IMR-90 (cell line): ENCODE measurements at places on chromosomes 1 and 21. TPM values are rescaled to one million over a fixed set of nuclear protein-coding genes. Genes with fewer than 3 reads are reported as not detected.

Gene C1orf53
- total RNA-seq, result 4.2 and 4.8 TPM in 2 replicates

Gene MROH7
- not detected in 2 replicates for total RNA-seq

Gene BEST4
- not detected in 2 replicates for total RNA-seq

Gene IL20
- not detected in 2 replicates for total RNA-seq

DNA sequence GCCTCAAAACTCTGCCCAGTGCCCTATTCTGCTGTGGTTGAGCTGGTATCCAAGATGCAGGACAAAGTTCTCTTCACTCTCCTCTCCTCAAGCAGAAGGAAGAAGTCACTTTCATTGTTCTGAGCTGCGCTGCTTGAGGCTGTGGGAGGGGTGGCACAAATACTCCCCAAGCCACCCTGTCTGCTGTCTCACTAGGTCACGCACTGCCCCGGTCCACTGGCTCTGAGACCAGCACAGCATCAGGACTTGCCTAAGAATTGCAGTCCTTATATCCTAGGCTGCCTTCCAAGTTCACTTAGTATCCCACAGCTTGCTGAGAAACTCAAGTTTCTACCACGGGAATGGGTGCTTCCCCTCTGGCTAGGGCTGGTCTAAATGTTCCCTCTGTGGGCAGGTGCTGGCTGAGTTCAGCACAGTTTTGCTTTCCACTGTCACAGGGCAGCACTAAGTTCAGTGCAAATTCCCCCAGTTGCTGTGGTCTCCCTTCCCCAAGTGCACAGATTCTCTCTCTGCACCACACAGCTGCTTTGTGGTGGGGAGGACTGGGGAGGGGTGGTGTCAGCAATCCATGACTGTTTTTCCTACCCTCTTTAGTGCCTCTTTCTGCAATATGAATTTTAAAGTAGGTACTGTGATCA, 32.4 kb downstream of the SLC9C2 start:
- DNase-seq, result no peak
